ENCODE measurements at places on chromosomes 2 and 18.

DNA sequence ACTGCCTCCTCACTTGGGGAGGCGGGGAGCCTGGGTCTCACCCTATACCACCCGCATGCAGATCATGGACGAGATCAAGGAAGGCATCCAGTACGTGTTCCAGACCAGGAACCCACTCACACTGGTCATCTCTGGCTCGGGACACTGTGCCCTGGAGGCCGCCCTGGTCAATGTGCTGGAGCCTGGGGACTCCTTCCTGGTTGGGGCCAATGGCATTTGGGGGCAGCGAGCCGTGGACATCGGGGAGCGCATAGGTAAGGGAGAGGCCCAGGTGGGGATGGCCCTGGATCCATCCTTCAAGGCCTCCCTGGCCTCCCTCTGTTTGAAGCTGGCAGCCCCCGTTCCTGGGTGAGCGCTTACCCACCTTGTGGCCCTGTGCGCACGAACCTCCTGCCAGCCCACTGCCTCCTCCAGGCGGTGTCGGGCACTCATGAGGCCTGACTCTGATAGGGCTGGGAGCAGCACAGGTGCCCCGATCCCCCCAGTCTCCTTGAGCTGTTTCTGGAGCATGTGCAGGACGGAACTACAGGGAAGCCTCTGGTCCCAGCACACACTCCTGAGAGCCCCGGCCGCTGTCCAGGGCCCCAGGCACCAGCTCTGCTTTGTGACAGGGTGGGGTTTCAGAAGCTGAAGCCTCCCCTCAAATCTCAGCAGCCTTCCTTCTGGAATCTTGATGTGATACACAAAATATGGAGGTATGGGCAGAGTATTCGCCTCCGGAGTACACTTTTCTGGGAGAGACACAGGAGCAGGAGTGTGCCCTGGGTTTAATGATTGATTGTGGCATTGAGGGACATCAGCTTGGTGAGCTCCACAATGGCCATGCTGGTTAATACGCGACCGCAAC is 708 bp downstream of the AGXT start:
- DNase-seq = no peak

- DNase-seq = no peak
Measured at GRCh38 chr2:35116151-35116550, 1239.4 kb upstream of the CRIM1 start.

- DNase-seq = peak; percentile 30
Measured at GRCh38 chr2:180077295-180077906, 70.3 kb upstream of the CWC22 start.

GRCh38 chr18:3529601-3530000 is 79.6 kb downstream of the TGIF1 start:
- DNase-seq = no peak

GRCh38 chr2:127743477-127744026 is 42.3 kb downstream of the SFT2D3 start:
- DNase-seq = no peak

DNA sequence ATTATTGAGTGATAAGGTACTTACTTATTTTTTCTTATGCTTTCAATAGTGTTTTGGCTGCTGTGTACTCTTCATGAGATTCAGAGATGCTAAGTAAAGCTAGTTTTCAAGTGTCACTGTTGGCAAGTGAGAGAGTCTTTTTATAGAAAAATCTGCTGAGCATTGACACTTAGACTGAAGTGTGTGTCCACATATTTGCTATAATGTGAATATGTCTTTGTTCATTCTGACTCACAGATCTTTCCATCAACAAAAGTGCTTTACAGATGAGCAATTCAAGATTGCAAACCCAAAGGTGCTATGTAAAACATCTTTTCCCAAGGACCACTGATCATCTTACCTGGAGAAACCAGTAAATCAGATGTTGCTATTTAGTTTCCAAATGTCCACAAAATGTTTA is 410.6 kb upstream of the FIGN start:
- peak; percentile 34 for DNase-seq

GRCh38 chr2:28810384-28811285 is at the start of gene SPDYA:
Gene SPDYA, plus strand, starts transcription at chr2:28810834. Its CDS starts 5,181 bp downstream, at chr2:28816015.
- no peak for DNase-seq

GRCh38 chr2:16224298-16225045 is 284.1 kb downstream of the MYCN start:
- no peak for DNase-seq
